ENCODE measurements at places on chromosomes 13 and 19.

- no peak for DNase-seq
These were observed 134.6 kb upstream of the ARGLU1 start for GRCh38 chr13:106702505-106702904.

DNA sequence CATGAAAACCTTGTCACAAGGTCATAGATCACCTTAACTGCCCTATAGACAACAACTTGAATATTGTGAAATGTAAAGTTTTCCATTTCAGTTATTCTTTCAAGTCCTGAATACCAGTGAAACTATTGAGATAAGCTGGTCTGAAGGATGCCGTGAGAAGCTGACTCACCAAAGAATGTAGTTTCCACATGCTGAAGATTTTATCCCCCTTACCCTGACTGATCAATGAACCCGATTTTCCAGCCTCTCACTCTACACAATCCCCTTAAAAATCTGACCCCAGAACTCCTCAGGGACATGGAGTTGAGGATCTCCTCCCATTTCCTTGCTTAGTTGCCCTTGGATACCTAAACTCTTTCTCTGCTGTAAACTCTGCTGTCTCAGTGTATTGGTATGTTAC is 67.5 kb downstream of the POSTN start:
- no peak for DNase-seq

GRCh38 chr13:49351871-49352270 is 92.0 kb downstream of the CAB39L start:
- no peak for DNase-seq

DNA sequence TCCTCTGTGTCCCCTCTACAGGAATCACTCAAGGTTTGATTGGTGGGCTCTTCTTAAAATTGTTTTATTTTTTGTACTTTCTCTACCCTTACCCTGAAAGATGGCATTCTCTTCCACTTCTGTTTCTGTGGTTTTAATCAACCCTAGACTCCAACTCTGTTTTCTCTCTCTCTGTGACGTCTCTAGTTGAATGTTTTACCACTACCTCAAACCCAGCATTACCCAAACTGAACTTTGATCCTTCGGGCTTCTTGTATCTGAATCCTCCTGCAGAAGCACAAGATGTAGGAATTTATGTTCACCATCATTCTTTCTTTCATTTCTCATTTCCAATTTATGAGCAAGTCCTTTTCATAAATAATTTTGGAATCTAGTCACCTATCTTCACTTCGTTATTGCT is 39.9 kb downstream of the PCCA start:
- DNase-seq, result no peak

DNA sequence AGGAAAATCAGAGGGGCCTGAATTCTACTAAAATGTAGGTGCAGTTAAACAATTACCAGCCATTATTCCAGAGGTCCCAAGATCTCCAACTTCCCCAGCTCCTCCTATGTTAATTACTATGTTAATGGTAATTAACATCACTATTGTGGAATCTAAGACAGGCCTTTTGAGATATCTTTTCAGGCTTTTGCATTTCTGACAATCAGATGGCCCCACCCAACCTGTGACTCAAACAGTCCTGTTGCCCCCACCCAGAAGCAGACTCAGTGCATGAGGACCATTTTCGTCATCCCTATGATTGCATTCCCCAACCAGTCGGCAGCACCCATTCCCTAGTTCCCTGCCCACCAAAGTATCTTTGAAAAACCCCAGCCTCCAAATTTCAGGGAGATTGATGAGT is 8.5 kb upstream of the ZNF30 start:
- DNase-seq, result no peak

- peak; percentile 13 for DNase-seq
These were observed 19.7 kb upstream of the SYCN start for GRCh38 chr19:39223703-39224279.

- no peak for DNase-seq
These were observed 33.3 kb downstream of the BLOC1S3 start for GRCh38 chr19:45211751-45212381.

- no peak for DNase-seq
These were observed 98.2 kb downstream of the LACC1 start for GRCh38 chr13:43977911-43978310.

DNA sequence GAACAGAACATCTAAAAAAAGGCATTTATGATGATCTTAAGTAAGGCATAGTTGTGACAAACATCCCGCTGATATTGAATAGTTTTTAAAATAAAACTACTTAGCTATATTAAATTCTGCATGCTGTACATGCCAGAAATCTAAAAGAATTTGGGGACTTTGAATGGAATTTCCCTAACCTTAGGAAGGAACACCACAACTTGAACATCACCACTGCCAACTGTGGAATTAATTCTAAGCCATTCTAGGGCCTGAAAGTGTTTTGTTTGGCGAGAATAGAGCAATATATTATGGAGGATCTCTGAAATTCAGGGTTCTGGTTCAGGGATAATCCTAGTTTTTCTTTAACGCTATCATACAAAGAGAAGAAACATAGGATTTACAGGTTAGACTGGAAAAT is 17.8 kb upstream of the LATS2 start:
- DNase-seq, result no peak

DNA sequence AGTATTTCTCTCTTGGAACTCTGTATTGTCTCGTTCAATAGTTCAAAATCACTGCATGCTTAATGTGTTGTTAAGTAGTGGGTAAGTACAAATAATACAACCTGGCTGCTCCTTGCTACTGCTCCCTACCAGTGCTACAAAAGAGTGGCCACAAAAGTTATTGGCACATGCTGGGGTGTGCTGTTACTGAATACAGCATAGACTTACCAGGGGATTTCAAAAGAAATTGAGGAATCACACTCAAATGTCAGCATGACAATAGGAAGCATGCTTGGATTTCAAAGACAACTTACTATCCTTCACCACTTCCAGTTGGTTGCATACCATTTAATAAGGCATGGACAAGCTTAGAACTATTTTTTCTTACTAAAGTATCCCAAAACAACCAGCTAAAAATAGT is 1041.3 kb upstream of the SPRY2 start:
- no peak for DNase-seq

- DNase-seq, result no peak
These were observed 47.5 kb upstream of the LSM14A start for GRCh38 chr19:34124828-34125227.

GRCh38 chr13:113846636-113847318 is 17.1 kb downstream of the GAS6 start:
- peak; percentile 24 for DNase-seq

DNA sequence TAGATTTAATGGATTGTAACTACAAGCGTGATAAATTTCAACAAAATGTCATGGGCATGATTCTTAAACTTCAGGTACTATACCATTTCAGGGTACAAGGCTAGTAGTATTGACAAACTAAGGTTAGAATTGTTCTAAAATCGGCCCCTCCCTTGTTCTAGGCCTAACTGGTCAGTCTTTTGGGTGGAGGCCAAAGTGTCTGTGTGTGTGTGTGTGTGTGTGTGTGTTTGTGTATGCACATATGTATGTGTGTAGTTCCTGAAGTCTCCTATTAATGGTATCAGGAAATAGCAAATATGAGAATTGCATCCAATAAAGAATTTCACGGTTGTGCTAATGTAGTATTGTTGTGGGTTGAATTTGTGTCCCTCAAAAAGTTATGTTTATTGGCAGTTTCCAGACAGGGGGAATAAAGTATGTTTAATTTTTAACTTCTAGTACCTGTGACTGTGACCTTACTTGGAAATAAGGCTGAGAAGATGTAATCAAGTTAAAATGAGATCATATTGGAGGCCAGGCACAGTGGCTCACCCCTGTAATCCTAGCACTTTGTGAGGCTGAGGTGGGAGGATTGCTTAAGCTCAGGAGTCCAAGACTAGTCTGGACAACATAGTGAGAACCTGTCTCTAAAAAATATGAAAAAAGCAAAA is 119.2 kb downstream of the KLF5 start:
- DNase-seq, result no peak

DNA sequence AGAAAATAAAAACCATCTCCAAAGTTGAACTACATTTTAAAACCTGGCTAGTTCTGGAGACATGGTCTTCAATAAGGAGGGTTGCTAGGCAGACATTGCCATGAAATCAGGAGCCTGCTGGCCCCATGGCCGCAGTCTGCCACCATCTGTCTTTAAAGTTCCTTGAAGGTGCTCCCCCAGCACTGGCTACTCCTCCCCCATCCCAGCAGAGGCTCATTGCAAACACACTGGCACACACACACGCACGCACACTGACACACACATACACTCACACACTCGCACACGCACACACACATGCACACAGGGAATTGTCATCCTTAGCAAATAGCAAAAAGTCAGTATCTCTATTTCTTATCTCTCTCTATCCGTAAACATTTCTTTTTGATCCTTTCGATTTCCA is 68.4 kb downstream of the ZIC5 start:
- no peak for DNase-seq

DNA sequence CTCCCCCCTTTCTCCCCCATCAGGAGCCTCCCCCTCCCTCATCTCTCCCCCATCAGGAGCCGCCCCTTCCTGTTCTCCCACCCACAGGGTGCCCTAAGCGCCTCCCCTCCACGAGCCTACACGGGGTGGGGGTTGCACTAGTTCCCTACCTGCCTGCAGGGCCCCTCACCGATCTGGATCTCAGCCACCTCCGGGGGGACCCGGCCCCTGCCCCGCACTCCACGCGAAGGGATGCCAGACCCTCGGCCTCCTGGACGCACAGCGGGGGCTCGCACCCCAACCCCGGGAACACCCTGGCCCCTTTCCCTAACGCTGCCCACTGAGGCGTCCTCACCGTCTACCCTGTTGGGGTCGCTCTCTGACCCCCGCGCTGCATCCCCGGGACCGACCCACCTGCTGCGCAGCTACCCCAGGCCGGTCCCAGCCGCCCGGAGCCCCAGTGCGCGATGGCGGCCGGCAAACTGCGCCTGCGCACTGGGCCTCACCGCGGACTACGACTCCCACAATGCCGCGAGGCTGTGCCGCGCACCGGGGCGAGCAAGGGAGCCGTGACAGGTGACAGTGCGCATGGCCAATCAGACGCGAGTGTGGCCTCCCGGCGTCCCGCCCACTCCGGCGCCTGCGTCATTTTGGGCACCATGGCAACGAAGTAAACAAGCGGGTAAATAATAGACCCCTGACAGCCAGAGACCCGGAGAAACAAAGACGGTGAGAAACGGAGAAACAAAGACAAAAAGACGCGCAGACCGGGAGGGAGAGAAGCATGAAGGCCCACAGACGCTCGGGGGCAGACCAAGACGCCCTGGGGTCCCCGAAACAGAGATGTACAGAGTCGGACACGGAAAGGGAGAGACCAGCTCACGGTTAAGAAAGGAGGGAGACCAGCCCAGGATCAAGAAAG is at the start of gene ZSCAN18:
ZSCAN18 (minus strand) TSS at position 451 of the 901 bp plus-strand sequence. CDS start 7,964 bp downstream, outside the sequence.
- DNase-seq, result peak; percentile 95

GRCh38 chr19:1063030-1063908 is 3.7 kb upstream of the ARHGAP45 start:
- DNase-seq, result peak; percentile 66

DNA sequence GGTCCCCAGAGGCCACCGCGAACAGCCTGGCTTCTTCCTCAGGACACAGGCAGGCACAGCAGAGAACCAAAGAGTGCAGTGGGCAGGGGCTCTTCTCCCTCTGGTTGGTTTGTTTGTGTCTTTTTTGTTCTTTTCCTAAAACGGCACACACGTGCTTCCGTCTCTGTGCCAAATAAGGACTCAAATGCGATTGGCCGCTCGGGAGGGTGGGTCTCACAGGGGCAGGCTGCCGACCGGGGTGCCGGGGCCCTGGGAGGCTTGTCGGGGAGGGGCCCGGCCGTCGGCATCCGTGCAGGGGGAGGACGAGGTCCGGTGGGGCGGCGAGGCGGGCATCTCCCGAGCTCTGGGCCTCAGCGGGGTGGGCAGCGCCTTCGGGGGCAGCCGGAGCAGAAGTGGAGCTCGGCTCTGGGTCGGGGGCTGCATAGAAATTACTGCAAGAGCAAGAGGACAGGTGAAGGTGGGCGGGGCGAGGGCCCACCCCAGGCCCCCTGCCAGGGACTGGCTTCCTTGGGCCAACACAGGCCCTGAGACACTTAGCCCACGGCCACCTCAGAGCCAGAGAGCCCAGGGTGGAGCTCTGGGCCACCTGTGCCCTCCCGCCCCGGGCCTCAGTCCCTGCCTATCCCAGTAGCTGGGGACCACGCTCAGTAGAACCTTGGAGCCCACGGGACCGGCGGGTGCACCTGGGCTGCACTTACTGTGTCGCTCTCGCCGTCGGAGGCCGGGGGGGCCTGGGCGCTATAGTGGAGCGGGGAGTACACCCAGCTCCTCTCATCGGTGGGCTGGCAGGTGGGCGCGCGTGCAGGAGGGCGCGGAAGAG is 6.4 kb upstream of the CACTIN start:
- no peak for DNase-seq

GRCh38 chr13:71873418-71874247 is 6.6 kb upstream of the DACH1 start:
- no peak for DNase-seq

- DNase-seq, result peak; percentile 97
These were observed 3.5 kb downstream of the LIPE start for GRCh38 chr19:42423462-42424344.

GRCh38 chr13:47588676-47589075 is 412.4 kb downstream of the SUCLA2 start:
- no peak for DNase-seq

DNA sequence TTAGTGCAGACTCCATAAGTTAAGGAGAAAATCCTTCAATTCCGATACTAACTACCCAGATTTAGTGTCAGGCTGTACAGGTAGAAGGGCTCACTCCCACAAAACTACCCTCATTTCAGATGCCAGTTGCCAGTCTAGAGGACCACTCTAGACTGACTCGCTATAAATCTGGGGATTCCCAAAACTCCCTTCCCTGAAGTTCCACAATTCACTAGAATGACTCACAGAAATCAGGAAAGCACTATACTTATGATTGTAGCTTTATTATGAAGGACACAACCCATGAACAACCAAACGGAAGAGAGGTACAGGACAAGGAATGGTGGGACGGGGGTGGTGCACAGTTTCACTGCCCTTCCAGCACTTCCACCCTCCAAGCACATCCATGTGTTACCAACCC is 321.2 kb downstream of the DIAPH3 start:
- DNase-seq, result no peak

- DNase-seq, result no peak
These were observed 23.5 kb downstream of the DZIP1 start for GRCh38 chr13:95620825-95621498.

GRCh38 chr19:31054430-31054829 is 294.8 kb downstream of the TSHZ3 start:
- DNase-seq, result peak; percentile 48

- peak; percentile 77 for DNase-seq
These were observed 16.2 kb upstream of the AP1M2 start for GRCh38 chr19:10603084-10603872.

- DNase-seq, result peak; percentile 3
These were observed 92.9 kb upstream of the SGCG start for GRCh38 chr13:23087880-23088279.

DNA sequence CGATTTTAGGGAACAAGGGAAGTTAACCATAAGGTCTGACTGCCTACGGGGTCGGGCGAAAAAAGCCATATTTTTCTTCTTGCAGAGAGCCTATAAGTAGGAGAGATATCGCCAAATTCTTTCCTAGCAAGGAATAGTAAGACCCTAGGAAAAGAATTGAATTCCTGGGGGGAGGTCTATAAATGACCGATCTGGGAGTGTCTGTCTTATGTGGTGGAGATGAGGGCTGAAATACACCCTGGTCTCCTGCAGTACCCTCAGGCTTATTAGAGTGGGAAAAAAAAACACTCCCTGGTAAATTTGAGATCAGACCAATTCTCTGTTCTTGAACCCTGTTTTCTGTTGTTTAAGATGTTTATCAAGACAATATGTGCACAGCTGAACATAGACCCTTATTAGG is 447.5 kb upstream of the ATXN8OS start:
- DNase-seq, result no peak

- DNase-seq, result no peak
These were observed 11.4 kb downstream of the SLC7A9 start for GRCh38 chr19:32858155-32858554.

GRCh38 chr13:91649456-91649855 is 251.0 kb downstream of the GPC5 start:
- no peak for DNase-seq

Measured in activated naive CD4-positive, alpha-beta T cell treated with Interleukin-2 at 50 U/mL for 16 hours (primary cell).